ENCODE measurements at places on chromosomes 2 and 18.

GRCh38 chr2:46564811-46565241 is 85.5 kb downstream of the TMEM247 start:
- no peak for DNase-seq

DNA sequence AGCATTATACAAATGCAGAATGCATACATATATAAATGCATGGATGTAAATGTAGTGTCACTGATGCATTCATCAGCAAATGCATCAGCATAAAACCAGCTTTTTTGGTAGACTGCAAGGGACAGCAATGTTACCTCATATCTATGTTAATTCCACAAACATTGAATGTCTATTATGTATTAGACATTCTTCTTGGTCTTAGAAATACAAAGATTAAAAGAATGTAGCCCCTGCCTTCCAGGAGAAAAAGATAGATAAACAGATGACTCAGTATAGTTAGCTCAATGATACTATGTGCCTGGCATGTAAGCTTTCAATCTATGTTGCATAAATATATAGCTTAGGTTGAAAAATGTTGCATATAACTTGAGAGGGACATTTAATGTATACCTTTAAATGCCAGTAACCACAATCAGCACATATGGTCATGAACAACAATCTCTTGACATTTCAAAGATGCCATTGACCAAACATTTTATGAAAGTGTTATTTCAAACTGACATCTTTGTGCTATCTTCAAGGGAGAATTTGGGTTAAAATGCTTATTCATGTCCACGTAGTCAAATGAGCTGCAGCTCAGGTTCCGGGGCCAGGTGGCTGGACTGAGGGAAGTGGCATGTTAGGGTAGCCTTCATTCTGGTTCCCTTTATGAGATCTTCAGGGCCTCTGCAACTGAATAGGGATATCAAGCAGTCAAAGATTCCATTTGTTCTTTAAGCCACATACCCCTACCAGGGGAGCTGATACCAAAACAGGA is 45.2 kb upstream of the GCG start:
- no peak for DNase-seq

GRCh38 chr2:233700028-233700635 is 7.4 kb downstream of the UGT1A6 start:
- DNase-seq = no peak

GRCh38 chr2:207956771-207957170 is 68.6 kb downstream of the PLEKHM3 start:
- no peak for DNase-seq

- DNase-seq = peak; percentile 66
Measured at GRCh38 chr2:113203901-113204519, 30.2 kb downstream of the PSD4 start.

- no peak for DNase-seq
Measured at GRCh38 chr2:195410074-195410671, 246.9 kb upstream of the SLC39A10 start.

DNA sequence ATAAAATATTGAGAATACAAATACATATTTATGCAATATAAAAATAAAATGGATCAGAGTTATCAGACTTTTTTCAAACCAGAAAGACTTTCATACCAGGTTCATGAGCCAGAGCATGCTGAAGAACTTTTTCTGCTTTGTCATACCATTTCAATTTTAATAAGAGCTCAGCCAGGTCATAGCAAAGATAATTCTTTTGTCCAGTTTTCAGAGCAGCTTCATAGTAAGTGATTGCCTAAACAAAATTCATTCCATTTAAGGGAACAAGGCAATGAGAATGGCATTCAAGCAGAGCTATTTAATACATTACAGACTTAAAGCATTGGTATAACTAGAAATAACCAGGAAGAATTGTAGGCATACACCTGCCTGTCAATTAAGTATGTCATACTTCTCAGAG is 42.3 kb downstream of the TTC21B start:
- DNase-seq = no peak

DNA sequence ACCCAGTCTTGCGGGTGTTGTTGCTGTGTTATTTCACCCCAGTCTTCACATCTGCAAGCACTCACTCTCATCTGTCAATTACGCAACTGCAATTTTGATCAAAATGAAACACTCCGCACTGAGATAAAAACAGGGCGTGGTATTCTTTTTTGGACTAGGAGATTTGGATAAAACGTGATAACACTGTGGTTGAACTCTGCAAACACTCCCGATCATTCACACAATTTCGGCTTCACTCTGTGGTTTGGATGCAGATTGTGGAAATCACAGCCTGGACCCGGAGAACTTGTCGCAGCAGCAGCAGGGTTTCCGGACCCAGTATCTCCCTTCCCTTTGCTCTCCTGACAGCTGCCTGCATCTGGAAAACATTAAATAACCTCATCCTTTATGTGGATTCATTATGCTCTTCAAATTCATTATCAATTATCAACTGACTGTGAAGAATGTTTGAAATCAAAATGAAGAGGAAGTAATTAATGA is 49.4 kb upstream of the APCDD1 start:
- no peak for DNase-seq

GRCh38 chr2:176924909-176925534 is 287.6 kb upstream of the HNRNPA3 start:
- no peak for DNase-seq
